ENCODE measurements at places on chromosomes 5 and 9.

- DNase-seq = no peak
Observed at GRCh38 chr9:131287359-131287758, 2.2 kb upstream of the PLPP7 start.

GRCh38 chr9:114350636-114351401 lies 21.1 kb downstream of the ORM2 start:
- DNase-seq = no peak

- no peak for DNase-seq
Observed at GRCh38 chr9:134170532-134171315, 6.4 kb upstream of the RNU6ATAC start.

DNA sequence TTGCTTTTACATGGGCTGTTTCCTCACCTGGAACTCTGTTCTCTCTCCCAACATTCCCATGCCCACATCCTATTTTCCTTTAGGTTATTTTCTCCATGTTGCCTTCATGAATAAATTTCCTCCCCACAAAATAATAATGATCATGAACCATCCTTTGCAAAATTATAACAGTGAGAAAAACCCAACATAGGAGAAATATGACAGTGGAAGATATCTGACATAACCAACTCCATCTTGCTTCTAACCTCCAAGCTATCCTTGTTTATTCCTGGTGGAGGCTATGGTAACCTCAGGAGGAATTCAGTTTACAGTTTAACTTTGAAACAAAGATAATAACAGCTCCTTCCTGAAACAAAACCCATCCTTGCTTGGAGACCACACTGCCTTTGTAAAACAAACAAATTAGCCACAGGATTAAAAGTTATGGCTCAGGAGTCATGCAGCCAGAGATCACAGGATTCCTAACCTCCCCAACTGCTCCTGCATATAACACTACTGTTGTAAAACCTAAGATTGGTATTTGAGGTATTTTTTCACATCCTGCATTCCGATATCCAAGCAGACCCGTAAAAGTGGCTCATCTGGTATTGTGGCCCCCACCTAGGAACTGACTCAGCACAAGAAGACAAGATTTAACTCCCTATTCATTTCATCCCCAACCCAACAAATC lies 212.4 kb downstream of the TRIM32 start:
- no peak for DNase-seq

- no peak for DNase-seq
Observed at GRCh38 chr5:178469975-178470759, 120.0 kb downstream of the COL23A1 start.

GRCh38 chr5:109421956-109422355 lies 12.2 kb upstream of the PJA2 start:
- DNase-seq = peak; percentile 58

DNA sequence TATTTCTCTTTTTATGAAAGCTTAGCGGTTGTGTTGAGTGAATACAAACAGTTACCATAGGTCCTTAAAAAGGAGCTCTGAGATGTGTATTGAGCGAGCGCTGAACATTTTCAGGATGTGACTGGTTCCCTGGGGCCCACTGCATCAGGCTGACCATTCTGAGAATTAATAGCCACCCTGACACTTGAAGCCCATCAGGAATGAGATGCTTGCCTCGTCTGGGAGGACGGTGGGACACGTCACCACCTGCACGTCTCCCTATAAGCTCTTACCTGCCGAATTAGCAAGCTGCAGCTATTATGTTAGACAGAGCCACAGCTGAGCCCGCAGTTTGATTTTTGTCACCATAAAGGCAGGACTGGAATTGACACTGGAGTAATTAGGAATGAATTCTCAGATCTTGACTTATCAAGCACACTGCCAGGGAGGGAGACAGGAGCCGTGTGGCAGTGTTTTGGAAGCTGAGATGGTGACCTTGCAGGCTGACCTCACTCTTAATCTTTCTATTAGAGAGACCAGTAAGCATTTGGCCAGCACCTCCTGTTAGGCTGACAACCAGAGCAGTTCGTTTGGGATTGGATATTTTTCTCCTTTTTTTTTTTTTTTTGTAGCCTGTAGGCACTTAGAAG lies 373.1 kb upstream of the WWC1 start:
- no peak for DNase-seq

- DNase-seq = no peak
Observed at GRCh38 chr5:180801596-180802324, 846 bp downstream of the MGAT1 start.

- DNase-seq = no peak
Observed at GRCh38 chr5:30994902-30995301, 198.6 kb upstream of the CDH6 start.

Data from NCI-H446 (cell line).